ENCODE measurements at places on chromosomes 4 and X. TPM values are rescaled to one million over a fixed set of nuclear protein-coding genes. Genes with fewer than 3 reads are reported as not detected.

DNA sequence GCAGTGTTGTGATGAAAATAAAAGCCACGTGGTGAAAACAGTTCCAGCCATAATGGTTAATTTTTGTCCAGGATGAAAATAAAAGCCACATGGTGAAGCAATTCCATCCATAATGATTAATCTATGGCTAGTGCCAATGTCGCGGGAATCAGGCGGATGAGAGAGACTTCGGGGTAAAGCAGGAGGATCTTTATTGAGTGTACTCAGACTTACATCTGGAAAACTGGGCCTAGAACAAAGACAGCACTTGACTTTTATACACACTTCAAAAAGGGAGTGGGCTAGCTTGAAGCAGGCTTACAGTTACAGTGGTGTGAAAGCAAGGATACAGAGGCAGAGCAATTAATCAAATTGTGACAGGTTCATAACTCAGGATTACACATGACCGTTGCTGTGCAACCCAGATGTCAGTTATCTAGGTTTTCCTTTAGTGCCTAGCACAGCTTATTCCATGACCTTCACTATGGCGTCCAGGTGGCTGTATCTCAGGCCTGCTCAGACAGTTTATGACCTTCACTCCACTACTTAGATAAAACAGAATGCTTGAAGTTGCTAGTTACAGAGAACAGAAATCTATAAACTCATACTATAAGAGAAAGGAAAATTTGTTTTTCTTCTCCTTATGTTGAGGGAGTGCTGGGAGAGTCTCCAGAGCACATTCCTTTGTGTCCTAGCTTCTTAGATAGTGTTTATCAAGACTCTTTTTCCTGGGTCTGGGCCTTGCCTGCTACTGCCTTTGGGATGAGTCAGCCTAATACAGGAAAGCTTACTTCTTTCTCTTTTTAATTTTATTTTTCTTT lies 5.9 kb upstream of the PLA2G12A start:
- H3K27ac ChIP-seq, result no peak overlapping the region
- H3K4me3 ChIP-seq, result no peak overlapping the region

DNA sequence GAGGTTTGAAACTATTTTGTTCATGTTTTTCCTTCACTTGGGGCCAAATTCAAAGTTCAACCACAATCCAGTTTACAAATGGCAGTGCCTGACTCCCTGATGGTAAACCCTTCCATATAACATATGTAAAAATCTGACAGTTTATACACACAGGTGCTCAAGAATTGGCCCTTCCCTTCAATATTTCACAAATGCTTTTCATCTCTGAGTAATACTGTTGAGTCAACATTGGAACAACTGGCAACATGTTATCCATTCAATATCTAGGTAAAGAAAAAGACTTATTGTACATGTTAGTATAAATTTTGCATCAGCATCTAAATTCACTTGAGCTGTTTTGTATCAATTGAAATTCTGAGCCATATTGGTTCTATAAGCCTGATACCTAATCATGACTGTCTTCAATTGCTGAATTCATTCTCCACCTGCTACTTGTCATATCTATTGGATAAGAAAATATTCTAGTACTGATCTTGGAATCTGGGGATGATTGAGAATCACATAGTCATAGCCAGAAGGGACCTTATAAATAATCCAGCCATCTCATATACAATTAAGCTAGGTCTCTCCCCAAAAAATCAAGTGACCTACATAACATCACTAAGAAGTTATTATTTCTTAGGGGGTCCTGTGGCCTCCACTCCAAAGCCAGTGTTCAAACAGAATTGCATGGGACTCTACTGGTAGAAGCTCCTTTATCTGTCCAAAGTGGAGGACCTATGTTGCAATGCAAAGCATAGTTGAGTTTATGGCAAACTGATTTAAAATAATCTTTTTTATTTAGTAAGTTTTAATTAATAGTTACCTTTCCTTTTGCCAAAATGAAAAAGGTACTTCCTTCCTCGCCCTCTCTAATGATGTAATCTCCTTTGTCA lies 61.9 kb downstream of the PRKG2 start:
- no peak overlapping the region for H3K27ac ChIP-seq
- H3K27me3 ChIP-seq, result no peaks in the 10 kb centered on the region
- H3K4me3 ChIP-seq, result peak overlapping the region; percentile 22
- no peak for DNase-seq

GRCh38 chr4:184306949-184307348 lies 89.3 kb upstream of the ENPP6 start:
- H3K4me3 ChIP-seq, result no peak overlapping the region
- no peaks in the 10 kb centered on the region for H3K36me3 ChIP-seq
- no peak for DNase-seq
- H3K27me3 ChIP-seq, result no peaks in the 10 kb centered on the region
- no peaks in the 10 kb centered on the region for H3K4me1 ChIP-seq
- H3K27ac ChIP-seq, result no peak overlapping the region

GRCh38 chr4:176794651-176795050 lies 1.9 kb upstream of the VEGFC start:
- peaks cover 3% of the 10 kb centered on the region for H3K4me1 ChIP-seq
- H3K4me3 ChIP-seq, result no peak overlapping the region
- DNase-seq, result no peak
- no peaks in the 10 kb centered on the region for H3K27me3 ChIP-seq
- no peaks in the 10 kb centered on the region for H3K36me3 ChIP-seq
- H3K27ac ChIP-seq, result no peak overlapping the region

DNA sequence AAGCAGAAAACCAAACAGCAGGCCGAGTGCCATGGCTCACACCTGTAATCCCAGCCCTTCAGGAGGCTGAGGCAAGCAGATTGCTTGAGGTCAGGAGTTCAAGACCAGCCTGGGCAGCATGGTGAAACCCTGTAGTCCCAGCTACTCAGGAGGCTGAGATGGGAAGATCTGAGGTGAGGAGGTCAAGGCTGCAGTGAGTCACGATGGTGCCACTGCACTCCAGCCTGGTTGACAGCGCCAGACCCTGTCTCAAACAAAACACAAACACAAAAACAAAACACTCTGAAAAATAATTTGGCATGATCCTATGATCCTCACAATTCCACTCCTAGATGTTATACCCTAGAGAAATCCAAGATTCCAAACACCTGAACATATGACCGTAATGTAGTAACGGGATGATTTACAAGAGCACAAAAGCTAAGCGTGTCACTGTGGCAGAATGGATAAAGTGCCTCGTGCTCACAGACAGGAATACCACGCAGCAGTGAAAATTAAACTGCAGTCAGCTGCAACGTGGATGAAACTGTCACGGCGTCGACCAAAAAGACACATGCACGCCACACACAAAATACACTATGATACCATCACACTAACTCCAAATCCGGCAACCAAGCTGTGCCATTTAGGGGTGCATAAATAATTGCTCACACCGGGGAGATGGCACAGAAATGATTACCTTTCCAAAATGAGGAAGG lies 1.7 kb downstream of the NELFA start:
- no peaks in the 10 kb centered on the region for H3K36me3 ChIP-seq
- no peak for DNase-seq
- H3K27ac ChIP-seq, result no peak overlapping the region
- H3K4me1 ChIP-seq, result peaks cover 12% of the 10 kb centered on the region
- no peaks in the 10 kb centered on the region for H3K27me3 ChIP-seq

- no peak for DNase-seq
- no peaks in the 10 kb centered on the region for H3K4me1 ChIP-seq
- H3K27ac ChIP-seq, result no peak overlapping the region
- H3K27me3 ChIP-seq, result no peaks in the 10 kb centered on the region
- no peaks in the 10 kb centered on the region for H3K36me3 ChIP-seq
- H3K4me3 ChIP-seq, result no peak overlapping the region
Observed at GRCh38 chrX:136735601-136736000, 45.1 kb downstream of the ARHGEF6 start.

DNA sequence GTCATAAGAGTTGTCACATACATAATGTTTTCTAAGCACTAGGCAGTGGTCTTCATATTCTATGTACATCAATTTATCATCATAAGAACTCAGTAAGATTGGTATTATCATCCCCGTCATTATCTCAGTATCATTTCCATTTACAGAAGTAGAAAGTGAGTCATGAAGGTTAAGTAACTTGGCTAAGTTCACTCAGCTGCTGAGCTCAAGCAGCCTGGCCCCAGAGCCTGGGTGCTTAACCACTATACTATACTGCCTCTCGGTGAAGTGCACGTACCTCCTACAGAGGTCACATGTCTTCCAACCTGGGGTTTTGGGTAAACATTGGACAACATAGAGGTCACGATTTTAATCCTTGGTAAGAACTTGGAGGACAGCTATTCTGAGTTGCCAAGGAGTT lies 161.5 kb upstream of the GATB start:
- H3K4me3 ChIP-seq, result no peak overlapping the region
- peaks cover 4% of the 10 kb centered on the region for H3K27me3 ChIP-seq
- no peak for DNase-seq
- H3K4me1 ChIP-seq, result peaks cover 2% of the 10 kb centered on the region
- H3K36me3 ChIP-seq, result no peaks in the 10 kb centered on the region

DNA sequence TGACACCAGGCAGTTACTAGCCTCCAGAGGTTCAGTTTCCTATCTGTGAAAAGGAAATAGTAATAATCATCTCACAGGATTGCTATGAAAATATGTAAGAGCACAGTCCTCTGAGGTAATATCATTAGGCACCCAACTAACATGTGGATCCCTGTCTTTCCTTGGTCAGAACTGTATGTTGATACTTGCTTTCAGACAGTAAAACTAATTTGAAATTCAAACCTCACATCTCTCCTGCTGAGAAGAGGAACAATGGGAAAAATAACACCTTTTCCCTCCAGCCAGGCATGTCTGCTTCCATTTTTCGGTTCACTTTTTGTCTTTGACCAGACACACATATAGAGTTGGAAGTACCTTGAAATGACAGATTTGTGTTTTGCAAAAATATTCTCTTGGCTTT lies 262.7 kb downstream of the IL15 start:
- no peak overlapping the region for H3K4me3 ChIP-seq
- H3K27me3 ChIP-seq, result no peaks in the 10 kb centered on the region
- DNase-seq, result no peak

GRCh38 chr4:101977076-101977475 lies 186.5 kb downstream of the BANK1 start:
- no peaks in the 10 kb centered on the region for H3K27me3 ChIP-seq
- H3K27ac ChIP-seq, result no peak overlapping the region
- H3K4me3 ChIP-seq, result no peak overlapping the region
- H3K4me1 ChIP-seq, result no peaks in the 10 kb centered on the region

GRCh38 chr4:147542229-147542990 lies 61.5 kb downstream of the EDNRA start:
- no peaks in the 10 kb centered on the region for H3K4me1 ChIP-seq
- no peak overlapping the region for H3K27ac ChIP-seq
- H3K36me3 ChIP-seq, result no peaks in the 10 kb centered on the region
- DNase-seq, result no peak

The ARMCX1 gene
- 46.6 TPM for total RNA-seq

The WDR17 gene
- total RNA-seq, result 4.4 TPM

The MBNL3 gene
- total RNA-seq, result 13.3 TPM
